Calu3 (cell line): ENCODE measurements at places on chromosomes 6 and 20.

DNA sequence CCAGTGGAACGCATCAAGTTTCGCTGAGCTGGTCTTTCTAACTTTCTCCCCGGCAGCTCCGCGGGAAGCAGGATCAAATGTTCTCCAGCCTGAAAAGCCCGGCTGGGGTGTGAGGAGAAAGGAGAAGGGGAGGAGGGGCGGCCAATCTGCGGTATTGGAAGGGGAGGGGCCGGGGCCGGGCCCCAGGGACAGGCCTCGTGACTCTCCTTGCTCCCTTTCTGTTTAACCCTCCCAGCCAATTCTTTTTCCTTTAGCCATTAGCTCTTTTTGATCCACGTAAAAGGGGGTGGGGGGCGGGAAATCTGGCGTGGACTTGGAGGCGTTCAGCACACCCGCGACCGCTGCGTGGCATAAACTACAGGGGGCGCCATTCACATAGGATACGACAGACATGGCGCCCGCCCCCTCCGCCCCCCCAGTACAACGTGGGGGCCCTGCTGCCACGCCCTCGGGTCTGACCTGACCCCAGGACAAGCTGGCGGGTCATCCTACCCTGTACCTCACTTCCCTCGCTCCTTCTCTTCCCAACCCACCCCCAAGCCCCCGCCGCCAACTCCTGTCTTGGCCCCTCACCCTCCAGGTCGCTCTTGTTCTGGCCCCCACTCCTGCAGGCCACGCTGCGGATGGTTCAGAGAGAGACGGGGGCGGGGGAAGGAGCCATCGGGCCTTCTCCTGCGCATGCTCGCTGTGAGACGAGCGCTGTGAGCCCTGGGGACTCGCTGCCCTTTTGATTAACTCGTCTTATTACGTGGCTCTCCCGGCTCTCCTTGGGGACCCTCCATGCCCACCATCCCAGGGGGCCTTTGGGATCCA, 7.8 kb upstream of the MDGA1 start:
- DNase-seq = no peak

GRCh38 chr6:40276141-40276540, 311.0 kb downstream of the LRFN2 start:
- no peak for DNase-seq

GRCh38 chr20:20490673-20491072, 122.8 kb downstream of the INSM1 start:
- DNase-seq = no peak

GRCh38 chr20:14633507-14633906, 296.1 kb upstream of the FLRT3 start:
- no peak for DNase-seq

DNA sequence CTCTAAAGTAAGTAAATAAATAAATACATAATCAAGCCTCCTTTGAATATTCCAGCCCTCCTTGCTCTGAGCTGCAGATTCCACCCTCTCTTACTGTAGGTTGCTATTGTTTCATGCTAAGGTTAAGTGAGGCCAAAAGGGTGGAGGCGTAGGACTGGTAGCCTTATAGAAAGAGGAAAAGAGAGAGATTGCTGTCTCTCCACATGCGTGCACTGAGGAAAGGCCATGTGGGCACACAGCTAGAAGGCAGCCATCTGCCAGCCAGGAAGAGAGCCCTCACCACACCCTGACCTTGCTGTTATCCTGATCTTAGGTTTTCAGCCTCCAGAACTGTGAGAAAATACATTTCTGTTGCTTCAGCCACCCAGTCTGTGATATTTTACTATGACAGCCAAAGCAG, 87.4 kb upstream of the SHLD1 start:
- no peak for DNase-seq

GRCh38 chr6:56827908-56828649, 126.8 kb upstream of the BEND6 start:
- DNase-seq = no peak

GRCh38 chr6:147779624-147780023, 271.1 kb downstream of the SAMD5 start:
- no peak for DNase-seq

GRCh38 chr6:39922821-39923220, 11.4 kb downstream of the MOCS1 start:
- no peak for DNase-seq

- no peak for DNase-seq
These were observed 24.7 kb downstream of the GLO1 start for GRCh38 chr6:38678178-38678760.

GRCh38 chr6:130680116-130680515, 147.1 kb upstream of the SMLR1 start:
- no peak for DNase-seq

DNA sequence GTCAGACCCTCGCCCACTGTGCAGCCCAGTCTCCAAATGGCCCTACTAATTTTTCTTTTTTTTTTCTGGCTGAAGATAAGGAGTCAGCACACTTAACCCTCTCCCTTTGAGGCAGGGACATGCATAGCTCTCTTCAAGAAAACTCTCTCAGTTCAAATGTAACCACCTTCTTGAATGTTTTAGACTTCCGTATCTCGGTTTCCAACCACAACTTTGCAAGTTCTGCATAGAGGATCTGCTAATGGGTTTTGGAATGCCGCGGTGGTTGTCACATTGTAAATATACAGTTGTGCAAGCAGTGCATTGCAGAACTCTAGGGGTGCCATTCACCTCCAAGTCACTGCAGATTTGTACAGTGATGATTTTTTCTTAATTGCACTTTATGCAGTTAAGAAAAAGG, 59.4 kb upstream of the SLC35B3 start:
- DNase-seq = no peak

DNA sequence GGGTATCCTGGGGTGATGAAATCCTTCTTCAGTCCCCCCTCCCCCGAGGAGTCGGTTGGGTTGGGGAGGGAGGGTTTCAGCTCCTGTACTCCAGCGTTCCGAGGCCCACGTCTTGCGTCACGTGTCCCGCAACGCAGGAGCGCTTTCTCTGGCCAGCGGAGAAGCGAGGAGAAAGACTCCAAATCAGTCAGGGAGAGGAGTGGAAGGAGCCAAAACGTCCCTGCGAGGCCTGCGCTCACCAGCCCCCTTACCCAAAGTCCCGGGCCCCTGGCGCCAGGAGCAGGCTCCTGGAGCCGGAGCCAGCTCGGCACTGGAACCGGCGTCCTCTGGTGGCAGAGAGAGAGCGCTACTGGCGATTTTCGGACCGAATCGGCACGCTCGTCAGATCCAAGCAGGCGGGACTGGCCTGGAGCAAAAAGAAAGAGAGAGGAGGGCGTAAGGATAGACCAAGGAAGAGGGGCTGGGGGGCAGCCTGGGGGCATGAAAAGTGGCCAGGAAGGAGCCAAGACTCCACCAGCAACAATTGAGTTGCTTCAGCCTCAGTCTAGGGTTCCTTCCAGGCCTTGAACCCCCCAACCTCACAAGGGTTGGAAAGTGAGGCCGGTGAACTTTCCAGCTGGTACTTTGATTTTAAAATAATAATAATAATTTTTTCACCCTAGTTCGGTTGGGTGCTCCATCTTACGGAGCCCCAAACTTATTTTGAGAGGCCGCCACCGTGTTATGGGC, at the start of gene GNAS:
GNAS (plus strand) TSS at position 174 of the 729 bp plus-strand sequence.
- DNase-seq = peak; percentile 63

DNA sequence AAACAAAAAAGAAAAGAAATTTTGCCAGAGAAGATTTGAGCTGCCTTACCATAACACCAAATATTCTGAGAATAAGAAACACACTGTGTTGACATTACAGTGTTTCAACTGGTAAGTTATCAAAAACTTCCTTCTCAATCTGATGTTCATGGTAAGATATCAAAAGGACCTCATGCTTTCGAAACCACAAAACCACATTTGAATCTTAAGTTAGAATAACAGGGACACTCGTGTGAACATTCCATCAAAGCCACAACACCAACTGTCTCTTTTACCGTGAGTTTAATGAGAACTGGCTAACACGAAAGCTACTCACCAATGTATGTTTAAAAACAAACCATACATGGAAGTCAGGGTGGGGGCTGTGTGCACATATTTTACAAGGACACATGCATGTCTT, 73.0 kb upstream of the OPRM1 start:
- no peak for DNase-seq

- no peak for DNase-seq
These were observed 38.5 kb downstream of the PTGIS start for GRCh38 chr20:49529470-49529869.

DNA sequence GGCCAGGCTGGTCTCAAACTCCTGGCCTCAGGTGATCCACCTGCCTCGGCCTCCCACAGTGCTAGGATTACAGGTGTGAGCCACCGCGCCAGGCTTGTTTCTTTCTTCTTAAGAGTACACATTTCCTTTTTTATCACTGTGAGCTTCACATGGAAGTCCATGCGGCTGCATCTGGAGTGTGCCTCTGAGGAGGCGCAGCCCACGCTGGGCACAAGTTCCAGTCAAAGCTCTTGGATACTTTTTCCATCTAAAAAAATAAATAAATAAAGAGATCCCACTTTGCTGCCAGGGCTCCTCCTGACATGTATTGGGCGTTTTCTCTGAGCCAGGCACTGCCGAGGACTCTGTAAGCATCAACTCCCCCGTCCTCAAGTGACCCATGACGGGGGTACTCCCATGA, 123.0 kb downstream of the PREX1 start:
- DNase-seq = no peak

GRCh38 chr6:42564506-42564825, 637 bp downstream of the UBR2 start:
- no peak for DNase-seq

- DNase-seq = no peak
These were observed at the start of gene SLC13A3 for GRCh38 chr20:46651091-46651962. TSS of gene SLC13A3 (minus strand) at chr20:46651459. CDS start at chr20:46651421, 38 bp downstream.

- DNase-seq = no peak
These were observed at the start of gene TNNC2 for GRCh38 chr20:45827030-45827652. TSS of gene TNNC2 (minus strand) at chr20:45827312. CDS start at chr20:45827248, 64 bp downstream.

DNA sequence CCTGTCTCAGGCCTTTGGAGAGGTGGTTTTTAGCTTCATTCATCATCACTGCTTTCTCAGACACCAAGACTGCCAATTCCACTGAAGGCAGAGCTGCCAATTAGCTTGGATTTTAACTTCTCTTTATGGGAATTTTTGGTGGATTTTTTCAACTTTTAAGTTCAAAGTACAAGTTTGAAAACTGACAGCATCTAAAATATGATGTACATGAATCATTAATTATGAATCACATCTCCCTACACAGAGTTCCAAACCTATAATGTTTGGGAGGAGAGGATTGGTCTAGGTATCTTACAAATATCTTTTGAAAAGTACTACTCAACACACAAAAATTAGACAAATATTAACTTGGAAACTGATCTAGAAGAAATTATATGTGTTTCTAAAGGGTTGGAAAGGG, 25.5 kb downstream of the CNKSR3 start:
- no peak for DNase-seq

DNA sequence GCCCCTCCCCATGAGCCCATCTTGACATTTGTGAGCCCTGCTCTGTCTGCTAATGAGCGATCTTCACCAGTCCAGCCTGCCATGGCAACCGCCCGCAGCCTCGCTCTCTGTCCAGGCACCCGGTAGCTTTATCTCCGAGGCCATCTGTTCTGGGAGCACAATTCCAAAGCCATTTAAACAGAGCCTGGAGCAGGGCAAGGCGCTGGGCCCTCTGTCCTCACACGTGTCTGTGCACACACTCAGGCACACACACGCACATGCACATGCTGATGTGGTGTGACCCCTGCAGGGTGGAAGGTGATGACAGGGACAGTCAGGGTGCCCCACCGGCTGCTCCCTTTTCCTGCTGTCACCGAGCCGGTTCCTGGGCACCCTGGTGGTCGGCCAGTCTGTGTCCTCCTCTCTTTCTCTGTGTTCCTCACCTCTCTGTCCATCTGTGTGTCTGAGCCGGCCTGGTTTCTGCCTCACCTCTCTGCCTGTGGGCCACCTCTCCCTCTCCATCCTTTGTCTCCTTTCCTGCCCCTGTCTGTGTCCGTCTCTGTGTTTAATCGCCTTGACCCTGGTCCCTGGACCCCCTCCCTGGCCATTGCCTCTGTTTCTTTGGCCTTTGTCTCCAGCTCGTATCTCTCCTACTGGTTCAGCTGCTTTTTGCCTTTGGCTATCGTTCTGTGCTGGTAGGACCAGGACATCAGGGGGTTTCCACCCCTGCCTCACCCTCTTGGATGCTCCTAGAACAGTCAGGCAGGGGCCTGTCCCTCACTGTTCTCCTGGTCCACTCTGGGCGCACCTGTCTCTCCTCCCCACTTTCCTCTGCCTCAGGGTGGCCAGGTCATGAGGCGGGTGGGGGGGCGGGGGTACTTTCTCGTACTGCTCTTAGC, 8.8 kb upstream of the MYT1 start:
- no peak for DNase-seq

DNA sequence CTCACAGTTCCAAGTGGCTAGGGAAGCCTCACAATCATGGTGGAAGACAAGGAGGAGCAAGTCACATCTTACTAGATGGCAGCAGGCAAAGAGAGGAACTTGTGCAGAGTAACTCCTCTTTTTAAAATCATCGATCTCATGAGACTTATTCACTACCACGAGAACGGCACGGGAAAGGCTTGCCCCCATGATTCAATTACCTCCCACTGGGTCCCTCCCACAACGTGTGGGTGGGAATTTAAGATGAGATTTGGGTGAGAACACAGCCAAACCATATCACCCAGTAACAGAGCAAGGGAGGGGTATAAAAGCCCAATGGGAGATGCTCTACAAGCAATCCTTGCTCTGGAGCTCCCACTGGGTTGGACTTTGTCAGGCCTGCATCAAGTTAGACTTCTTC, 80.4 kb downstream of the JPH2 start:
- no peak for DNase-seq

DNA sequence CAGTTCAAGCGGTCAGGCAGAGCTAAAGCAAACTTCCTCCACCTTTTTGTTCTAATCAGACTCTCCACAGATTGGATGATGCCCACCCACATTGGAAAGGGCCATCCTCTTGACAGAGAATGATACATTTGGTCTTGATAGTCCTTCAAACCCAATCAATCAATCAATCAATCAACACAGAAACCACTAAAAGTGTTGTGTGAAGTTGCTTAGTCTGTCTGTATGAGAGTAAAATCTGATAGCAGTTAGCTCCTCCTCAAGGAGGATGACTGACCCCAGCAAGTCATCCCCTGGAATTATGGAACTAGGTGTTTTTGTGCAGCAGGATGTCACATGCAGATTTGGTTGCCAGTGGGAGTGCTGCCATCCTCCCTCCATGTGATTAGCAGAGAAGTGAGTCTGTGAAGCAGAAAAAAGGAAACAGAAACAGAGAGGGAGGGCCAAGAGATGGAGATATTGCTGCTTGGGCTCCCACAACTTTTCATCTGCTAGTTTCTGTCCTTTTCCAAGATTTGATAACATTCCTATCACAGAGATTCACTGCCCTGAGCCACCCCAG, 32.0 kb upstream of the SSTR4 start:
- no peak for DNase-seq

GRCh38 chr6:99348288-99349170, 945 bp downstream of the FAXC start:
- DNase-seq = no peak
